WTC11 (cell line): ENCODE measurements at places on chromosomes 12 and 14. TPM values are rescaled to one million over a fixed set of nuclear protein-coding genes. Genes with fewer than 3 reads are reported as not detected.

IL31 gene
- total RNA-seq: not detected in 3 replicates

PRB2 gene
- total RNA-seq: not detected in 3 replicates

MDGA2 gene
- 1.8 to 4.9 TPM (median 2.1 TPM) in 3 replicates for total RNA-seq

RNASE4 gene
- total RNA-seq: 1.0 to 2.8 TPM (median 2.4 TPM) in 3 replicates

AQP5 gene
- 2.7 to 2.9 TPM (median 2.8 TPM) in 3 replicates for total RNA-seq

JPH4 gene
- total RNA-seq: 50.1 to 62.0 TPM (median 60.0 TPM) in 3 replicates

HHIPL1 gene
- total RNA-seq: 1.2 to 2.0 TPM (median 1.5 TPM) in 3 replicates

IL26 gene
- not detected in 3 replicates for total RNA-seq

MMP14 gene
- 81.6 to 94.4 TPM (median 83.9 TPM) in 3 replicates for total RNA-seq

DHRS2 gene
- total RNA-seq: 1.8 to 4.5 TPM (median 1.8 TPM) in 3 replicates

DNA sequence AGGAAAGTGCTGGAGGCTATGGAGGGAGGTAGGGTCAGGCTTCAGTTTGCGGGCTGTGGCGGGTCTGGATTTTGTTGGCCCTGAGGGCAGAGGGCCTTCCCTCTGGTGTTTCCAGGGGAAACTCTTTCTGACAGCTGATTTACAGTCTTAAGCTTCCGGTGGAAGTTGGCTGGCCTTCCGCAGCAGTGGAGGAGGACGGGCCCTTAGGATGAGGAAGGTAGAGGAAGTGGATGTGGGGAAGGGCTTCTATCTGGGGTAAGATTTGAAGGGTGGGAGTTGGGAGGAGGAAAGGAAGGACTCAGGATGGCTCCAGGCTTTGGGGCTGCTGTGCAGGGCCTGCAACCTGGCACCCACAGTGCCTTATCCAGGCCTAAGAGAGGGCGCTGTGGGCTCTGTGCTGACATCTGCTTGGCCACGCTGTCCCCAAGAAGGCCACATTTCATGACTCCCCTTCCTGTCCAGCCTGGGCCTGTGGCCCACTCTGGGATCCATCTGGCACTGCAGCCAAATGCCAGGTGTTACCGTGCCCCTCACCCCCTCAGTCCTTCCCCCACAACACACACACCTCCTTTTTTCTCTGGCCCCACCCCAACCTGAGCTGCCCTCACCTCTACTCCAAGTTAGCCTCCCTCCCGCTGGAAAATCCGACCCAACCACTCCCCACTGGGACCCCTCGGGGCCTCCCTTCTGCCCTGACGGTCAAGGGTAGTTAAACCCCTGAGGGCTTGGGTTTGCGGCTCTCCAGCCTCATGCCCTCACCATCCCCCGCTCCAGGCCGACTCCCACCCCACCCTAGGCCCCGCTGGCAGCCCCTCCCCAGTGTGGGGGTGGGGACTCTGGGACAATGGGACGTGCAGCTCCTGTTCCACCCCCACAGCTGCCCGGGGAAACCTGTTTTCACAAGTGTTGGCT lies 7.7 kb upstream of the PPP1R13B start:
- peak overlapping the region; percentile 86 for H3K27ac ChIP-seq
- H3K4me1 ChIP-seq: peaks cover 42% of the 10 kb centered on the region
- no peaks in the 10 kb centered on the region; the same call in 1 of the 2 replicates for H3K27me3 ChIP-seq
- peak overlapping the region; percentile 35 for H3K4me3 ChIP-seq
- H3K36me3 ChIP-seq: no peaks in the 10 kb centered on the region

- H3K4me3 ChIP-seq: no peak overlapping the region
- no peak overlapping the region for H3K27ac ChIP-seq
- no peaks in the 10 kb centered on the region for H3K4me1 ChIP-seq
- H3K27me3 ChIP-seq: no peaks in the 10 kb centered on the region
Observed at GRCh38 chr14:45048385-45048784, 35.5 kb upstream of the PRPF39 start.

DNA sequence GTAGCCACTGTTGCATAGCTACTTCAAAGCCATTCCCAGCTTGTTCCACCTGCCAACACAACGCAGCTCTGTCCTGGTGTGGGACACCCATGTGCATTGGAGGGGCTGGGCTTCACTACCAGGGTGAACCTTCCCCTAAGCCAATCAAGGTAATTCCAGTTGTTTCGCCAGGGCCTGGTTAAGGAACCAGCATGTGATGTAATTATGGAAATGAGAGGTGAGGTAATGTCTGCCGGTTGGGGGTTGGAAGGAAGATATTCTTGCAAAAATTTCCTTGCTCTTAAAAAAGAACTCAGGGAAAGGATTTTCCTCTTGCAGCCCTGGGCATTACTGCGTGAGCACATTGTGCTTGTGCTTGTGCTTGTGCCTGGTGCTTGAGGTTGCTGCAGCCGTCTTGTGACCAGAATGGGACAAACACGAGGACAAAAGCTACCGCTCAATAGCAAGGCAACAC lies 14.9 kb downstream of the TUBA1C start:
- H3K36me3 ChIP-seq: no peaks in the 10 kb centered on the region
- H3K4me1 ChIP-seq: peaks cover 23% of the 10 kb centered on the region
- H3K27me3 ChIP-seq: no peaks in the 10 kb centered on the region
- no peak overlapping the region for H3K4me3 ChIP-seq
- H3K27ac ChIP-seq: no peak overlapping the region

- H3K27me3 ChIP-seq: no peaks in the 10 kb centered on the region
- DNase-seq: no peak
- H3K27ac ChIP-seq: no peak overlapping the region
- no peak overlapping the region for H3K4me3 ChIP-seq
- H3K36me3 ChIP-seq: no peaks in the 10 kb centered on the region
Observed at GRCh38 chr12:68271346-68271745, 17.9 kb upstream of the IL22 start.

- H3K4me1 ChIP-seq: peaks cover 31% of the 10 kb centered on the region
- no peak overlapping the region for H3K27ac ChIP-seq
- no peaks in the 10 kb centered on the region for H3K27me3 ChIP-seq
- no peak overlapping the region for H3K4me3 ChIP-seq
Observed at GRCh38 chr12:79119796-79120195, 255.2 kb downstream of the SYT1 start.

DNA sequence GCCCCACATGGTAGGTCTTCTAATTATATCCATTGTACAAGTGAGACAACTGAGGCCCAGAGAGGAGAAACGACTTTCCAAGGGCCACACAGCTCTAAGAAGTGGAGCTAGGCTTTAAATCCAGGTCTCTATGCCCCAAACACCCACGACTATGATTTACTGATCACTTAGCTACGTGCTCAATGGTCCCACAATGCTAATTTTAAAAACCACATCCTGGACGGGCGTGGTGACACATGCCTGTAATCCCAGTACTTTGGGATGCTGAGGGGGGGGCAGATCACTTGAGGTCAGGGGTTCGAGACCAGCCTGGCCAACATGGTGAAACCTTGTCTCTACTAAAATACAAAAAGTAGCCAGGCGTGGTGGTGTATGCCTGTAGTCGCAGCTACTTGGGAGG lies 8.4 kb upstream of the MLEC start:
- H3K27ac ChIP-seq: no peak overlapping the region
- DNase-seq: no peak
- no peak overlapping the region for H3K4me3 ChIP-seq

DNA sequence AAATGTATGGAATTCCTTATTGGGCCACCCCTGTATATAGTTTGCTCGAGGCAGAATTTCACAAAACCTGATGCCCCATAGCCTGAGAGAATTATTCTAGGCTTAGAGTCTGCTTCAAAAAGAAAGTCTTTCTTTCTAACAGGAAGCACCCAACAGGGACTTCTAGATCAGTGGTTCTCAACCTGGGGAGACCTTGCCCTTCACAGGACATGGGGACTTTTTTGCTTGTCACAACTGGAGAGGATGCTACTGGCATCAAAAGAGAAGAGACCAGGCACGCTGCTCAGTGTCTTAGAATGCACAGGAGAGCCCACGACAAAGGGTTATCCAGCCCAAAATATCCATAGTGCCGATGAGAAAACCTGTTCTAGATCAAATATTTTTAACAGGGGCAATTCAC lies 18.9 kb downstream of the WSB2 start:
- H3K27ac ChIP-seq: no peak overlapping the region
- H3K4me1 ChIP-seq: no peaks in the 10 kb centered on the region
- H3K36me3 ChIP-seq: peaks cover 73% of the 10 kb centered on the region
- H3K4me3 ChIP-seq: no peak overlapping the region
- no peak for DNase-seq
- no peaks in the 10 kb centered on the region for H3K27me3 ChIP-seq

DNA sequence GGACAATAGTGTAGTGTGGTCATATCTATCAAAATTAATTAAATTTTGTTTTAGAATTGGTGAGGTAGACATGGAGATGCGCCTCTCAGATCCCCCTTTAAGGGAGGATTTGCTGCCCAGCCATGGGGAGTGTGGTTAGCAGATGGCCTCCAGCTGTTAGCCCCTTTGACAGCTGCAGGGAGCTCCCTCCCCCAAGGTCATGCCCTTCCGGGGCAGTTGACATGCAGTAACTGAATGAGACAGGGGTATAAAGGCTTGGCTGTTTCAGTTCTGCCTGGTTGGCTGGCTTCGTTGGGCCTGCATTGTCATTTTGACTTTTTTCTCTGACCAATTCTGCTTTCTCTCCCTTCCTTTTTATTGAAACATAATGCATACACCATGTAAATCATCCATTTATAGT lies 291.5 kb upstream of the SRRM4 start:
- peak; percentile 14 for DNase-seq
- no peaks in the 10 kb centered on the region for H3K27me3 ChIP-seq
- no peaks in the 10 kb centered on the region for H3K36me3 ChIP-seq
- peaks cover 15% of the 10 kb centered on the region for H3K4me1 ChIP-seq
- H3K4me3 ChIP-seq: no peak overlapping the region
